ENCODE measurements at places on chromosomes 12 and 14.

GRCh38 chr12:89991807-89992590 is 283.4 kb upstream of the ATP2B1 start:
- DNase-seq, result no peak

GRCh38 chr12:93868771-93869170 is 191.6 kb downstream of the CRADD start:
- no peak for DNase-seq

DNA sequence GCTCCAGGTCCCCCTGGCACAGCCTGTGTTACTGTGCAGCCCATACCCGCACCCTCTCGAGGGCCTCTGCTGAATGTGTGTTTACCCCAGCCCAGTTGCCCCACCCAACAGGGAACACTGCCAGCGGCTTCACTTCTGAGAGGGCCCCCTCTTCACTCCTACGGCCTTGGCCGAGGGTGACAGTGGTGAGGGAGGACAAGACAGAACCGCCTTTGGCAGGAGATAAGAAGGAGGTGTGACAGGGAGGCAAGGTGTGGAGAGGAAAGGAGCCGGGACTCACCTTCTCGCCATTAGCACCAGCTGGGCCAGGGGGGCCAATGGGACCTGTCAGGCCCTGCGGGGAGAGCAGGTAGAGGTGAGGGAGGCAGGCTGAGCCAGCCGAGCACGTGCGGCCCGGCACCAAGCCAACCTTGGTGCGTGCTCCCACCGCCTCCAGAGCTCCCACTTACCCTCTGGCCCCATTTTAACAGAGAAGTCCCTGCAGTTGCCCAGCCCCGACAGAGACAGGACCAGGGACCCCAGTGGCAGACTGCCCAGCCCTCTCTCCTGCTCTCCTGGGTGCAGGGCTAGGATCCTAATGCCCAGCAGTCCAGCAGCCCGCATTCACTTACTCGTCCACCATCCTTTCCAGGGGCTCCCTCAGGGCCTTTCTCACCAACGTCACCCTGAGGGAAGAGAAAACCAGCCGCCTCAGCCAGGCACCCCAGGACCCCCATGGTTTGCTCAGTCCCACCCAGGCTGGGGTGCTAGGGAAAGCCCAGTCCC is 18.3 kb downstream of the TMEM106C start:
- no peak for DNase-seq

DNA sequence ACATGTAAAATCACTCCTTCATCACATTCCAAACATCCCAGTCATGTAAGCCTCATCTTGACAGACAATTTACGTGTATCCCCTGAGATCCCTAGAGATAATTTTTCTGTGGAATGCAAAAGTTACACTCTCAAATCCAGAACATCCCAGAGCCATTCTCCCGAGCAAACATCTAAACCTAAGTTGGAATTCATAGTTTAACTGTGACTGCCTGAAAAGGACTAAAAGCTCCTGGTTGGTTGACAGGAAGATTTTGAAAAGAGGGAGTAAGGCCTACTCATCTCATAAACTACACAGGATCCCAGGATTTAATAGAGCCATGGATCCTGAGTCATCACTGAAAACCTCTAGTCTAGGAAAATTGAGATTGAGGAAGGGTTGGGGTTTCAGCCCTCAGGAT is 123.6 kb downstream of the SCN8A start:
- no peak for DNase-seq

DNA sequence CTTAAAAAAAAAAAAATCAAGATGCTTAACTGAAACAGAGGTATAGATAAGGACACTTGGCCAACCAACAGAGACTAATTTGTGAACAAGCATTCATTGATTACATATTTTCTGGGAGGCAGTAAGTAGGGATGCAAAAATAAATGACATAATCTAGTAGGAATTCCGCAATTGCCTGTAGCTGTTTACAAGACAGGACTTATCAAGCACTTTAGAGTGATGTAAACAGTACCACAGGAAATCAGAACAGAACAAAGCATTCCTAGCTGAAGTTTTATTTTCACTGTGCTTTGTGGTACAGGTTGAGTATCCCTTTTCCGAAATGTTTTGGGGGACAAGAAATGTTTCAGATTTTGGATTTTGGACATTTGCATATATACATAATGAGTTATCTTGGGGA is 68.2 kb upstream of the FGD4 start:
- DNase-seq, result no peak

All from NCI-H2171 treated with DMSO at 0.1 percent for 48 hours (cell line).